ENCODE measurements at places on chromosomes 7 and 10.

GRCh38 chr10:12946372-12946771 lies 55.1 kb downstream of the CCDC3 start:
- no peak for DNase-seq

- DNase-seq = no peak
Observed at GRCh38 chr10:97095701-97096260, 90.0 kb downstream of the SLIT1 start.

DNA sequence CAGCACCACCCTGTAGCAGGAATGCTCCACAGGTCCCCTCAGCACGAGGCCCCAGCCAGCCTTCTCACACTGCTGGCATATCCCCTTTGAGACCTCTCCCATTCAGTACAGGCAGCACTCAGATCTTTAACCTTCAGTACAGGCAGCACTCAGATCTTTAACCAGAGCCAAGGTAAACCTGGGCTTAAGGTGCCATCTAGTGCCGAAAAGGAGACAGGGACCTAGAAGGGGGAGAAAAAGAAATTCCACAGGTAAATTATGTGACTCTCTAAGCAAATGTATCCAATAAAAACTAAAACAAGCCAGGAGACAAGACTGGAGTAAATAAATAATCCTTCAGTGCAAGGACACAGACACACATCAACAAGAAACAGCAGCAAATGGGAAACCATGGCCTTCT lies 358.6 kb downstream of the PTPRN2 start:
- DNase-seq = no peak

DNA sequence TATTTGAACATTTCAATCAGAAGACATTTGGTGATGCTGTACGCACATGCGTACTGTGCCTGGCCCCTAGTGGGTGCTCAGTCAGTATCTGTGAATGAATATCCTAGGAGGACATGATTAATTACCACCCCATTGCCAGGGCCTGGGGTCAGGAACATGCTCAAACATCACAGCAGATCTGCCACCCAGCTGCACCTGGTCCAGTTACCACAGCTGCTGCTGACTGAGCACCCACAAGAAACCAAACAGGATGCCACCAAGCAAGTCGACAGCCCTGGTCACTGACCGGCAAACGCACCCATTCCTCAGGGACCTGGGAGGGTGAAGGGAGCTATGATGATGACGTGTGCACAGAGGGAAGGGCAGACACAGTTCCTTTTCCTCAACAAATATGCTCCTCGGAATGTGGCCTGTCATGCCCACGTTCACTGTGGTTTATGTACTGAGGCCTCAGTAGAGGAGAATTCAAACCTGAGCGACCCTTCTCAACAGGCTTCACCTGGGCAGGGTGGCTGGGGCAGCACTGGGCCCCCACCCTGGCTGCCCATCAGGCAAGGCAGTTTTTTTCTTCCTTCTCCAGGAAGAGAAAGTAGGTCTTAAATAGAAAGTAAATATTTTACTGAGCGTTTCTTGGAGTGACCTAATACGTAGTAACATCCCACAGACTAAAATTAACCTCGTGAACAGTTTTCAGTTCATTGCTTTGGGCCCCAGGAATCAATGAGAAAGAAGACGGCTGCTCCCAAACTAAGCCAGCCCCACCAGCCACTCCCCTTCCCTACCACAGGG lies 13.4 kb downstream of the CTBP2 start:
- peak; percentile 84 for DNase-seq

GRCh38 chr10:69489506-69490090 lies 38.3 kb downstream of the TSPAN15 start:
- DNase-seq = no peak

DNA sequence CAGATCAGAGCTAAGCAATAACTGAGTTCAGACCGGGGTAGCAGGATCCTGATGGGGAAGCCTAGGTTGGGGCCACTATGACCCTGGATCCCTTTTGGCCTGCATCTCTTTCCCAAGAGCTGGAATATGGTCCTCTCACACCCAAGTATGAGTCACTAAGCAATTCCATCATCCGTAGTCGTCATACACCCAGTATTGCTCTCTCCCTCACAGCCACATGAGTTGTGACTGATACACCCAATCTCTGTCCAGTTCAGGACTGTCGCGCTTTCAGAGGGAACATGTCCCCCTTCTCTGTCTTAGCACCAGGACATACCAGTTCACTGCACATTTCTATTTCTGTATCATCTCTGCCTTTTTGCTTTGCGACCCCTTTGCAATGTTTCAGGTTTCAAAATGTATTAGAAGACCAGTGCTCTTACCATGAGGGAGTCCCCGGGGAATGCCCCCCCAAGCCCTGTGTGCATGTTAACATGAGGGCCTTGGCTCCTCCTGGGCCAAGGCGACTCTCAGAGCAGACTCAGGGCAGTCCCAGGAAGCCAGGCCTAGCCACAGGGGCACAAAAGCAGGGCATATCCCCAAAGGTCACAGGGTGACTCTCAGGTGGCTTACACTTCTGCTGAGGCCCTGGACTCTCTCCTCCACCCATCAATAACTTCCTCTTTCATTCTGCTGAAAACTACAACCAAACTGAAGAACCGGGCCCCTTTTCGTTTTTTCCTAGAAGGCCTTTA lies 75.3 kb upstream of the SAMD8 start:
- DNase-seq = peak; percentile 30

- no peak for DNase-seq
Observed at GRCh38 chr10:27614776-27615175, 110.7 kb downstream of the RAB18 start.

DNA sequence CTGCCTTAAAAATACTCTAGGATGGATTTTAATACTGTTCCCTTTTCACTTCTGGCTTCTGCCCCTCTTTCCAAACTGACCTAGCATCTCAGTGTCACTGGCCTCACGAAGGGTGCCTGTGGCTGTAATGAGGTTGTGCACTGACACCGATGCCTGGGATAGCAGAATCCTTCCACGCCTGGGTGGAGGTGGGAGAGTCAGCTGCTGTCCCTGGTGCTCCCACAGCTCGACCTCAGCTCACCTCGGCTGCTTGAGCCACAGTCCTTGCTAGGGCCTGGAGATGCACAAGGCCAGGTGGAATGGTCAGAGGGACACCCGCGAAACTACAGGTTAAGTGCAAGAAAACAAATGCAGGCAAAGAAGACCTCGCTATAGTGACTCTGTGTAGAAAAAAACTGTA lies 123.4 kb upstream of the ACBD5 start:
- DNase-seq = no peak

DNA sequence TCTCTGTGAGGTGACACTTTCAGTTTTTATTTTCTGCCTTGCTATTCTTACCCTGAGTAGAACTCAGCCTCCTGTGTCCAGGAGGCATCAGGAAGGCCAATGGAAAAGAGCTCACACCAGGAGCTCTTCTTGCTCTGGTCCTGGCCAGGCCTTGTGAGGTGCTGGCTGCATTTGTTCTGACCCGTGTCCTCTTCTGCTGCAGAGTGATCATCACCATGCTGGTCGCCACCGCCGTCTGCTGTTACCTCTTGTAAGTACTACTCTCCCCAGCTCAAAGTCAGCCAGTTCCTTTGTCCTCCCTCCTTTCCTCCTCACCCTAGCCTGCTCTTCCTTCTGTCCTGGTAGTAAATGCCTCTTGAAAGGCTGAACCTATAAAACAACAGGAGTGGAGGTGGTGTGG lies 1.6 kb downstream of the ATP6V0E2 start:
- DNase-seq = no peak

- no peak for DNase-seq
Observed at GRCh38 chr10:74000892-74001669, 3.2 kb downstream of the VCL start.

- DNase-seq = no peak
Observed at GRCh38 chr7:98213296-98213887, 2.2 kb downstream of the BHLHA15 start.

DNA sequence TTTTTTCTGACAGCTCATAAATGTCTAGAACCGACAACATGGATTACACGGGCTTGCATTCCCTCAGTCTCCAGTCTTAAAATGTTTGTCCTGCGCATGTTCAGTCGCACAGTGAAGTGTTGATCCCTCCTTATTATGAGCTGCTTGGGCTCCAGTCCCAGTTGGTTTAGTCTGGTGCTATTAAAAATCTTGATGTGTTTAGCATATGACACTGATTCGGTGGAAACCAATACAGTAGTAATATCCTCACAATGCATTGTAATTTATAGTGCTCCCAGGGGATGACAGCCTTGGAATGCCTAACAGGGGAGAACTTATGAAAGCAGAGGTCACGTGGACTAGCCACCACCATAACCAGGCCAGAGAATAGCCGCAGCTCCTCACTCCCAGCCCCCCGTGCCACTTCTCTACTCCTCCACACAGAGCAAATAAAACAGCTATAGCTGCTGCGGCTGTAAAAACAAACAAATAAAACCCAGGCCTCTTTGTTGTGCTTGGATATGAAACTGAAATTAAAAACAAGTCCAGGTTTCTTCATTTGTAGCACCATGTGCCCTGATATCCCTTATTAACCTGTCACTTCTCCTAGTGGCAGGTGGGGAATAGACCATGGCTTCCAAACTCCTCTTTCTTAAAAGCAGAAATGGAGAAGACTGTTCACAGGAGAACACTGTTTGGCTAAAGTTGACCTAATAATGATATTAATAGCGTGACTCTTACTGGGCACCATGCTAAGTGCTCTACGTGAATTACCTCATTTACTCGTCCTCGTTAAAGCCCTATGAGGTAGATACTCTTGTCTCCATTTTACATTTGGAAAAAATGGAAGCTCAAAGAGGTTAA lies 7.7 kb downstream of the DPCD start:
- no peak for DNase-seq

DNA sequence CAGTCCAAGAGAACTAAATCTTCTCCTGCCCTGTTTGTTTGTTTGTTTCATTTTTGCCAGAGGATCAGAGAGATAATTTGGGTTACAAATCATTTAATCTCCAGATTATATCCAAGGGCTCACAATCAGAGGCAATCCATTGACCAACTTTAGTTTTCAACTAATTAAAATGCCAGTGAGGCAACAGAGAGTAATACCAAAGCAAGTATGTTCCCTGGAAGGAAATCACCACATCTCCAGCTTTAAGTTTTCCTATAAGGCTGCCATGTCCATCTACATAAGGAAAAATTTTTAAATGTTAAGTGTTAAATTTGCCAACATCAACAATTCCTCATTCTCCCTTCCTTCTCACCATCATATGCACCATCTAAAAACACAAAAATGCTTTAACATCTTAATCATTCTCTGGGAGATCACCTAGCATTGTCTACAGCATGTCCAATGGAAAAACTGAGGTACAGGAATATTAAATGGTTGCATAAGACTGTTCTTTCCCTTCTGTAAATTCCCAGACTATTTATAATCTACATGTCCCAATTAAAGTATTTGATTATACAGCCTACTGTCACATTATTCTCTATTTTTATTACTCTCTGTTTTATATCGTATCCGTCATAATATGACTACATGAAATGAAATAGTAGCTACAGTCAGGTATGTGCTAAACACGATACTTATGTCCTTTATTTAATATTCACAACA lies 14.1 kb downstream of the USP54 start:
- DNase-seq = no peak

GRCh38 chr7:76356823-76357222 lies 2.0 kb downstream of the YWHAG start:
- no peak for DNase-seq

- no peak for DNase-seq
Observed at GRCh38 chr7:7848892-7849291, 119.7 kb upstream of the GLCCI1 start.

DNA sequence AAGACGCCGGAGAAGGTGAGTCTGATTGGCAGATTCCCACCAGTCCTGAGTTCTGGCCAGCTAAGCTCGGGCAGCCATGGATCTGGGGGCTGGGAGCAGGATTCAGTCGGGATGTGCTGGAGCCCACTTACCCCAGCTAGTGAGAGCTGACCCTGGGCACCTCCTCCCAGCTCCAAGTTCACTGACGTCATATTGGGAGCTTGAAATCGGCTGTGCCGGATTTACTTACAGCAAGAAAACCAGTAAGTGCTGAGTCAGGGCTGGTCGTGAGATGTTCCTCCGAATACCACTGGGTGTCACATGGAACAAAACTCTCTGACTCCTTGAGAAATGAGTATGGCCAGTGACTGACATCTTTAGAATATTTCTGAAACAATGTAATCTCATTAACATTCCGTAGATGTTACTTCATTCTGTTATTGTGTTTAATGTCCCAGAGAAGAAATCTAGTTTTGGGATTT lies 621.2 kb downstream of the SDK1 start:
- peak; percentile 16 for DNase-seq

DNA sequence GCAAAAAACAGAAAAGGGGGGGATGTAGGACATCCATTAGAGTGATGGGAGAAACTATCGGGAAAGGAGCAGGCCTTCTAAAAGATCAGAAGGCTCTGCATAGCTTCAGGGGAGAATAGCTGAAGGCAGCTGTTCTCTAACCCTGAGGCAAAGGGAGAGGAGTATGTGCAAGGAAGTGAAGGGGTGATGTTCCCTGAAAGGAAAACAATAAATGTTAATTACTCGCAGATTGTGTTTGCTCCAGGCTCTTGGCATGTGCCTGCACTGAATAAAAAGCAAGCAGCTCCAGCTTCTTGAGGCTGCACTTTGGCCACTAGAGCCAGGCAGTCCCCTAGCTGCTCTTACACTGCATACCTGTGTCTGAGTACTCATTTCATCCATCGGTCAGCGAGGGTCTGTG lies 14.4 kb upstream of the STARD3NL start:
- no peak for DNase-seq

DNA sequence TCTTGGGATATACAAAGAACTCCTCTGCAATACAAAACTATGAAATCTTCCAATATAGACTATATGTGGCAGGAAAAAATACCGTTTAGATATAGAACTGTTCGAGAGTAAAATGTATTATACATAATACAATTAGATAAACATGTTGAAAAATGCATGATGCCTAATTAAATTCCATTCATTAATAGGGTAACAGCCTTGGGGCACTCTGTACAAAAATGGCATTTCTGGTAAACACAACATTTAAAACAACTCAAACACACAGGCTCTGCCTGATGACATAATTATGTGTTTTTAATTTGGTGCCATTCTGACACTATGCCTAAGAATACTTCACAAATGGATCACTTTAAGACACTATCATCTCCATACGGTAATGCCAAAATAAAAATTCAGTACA lies 180.9 kb downstream of the FAM107B start:
- DNase-seq = no peak

DNA sequence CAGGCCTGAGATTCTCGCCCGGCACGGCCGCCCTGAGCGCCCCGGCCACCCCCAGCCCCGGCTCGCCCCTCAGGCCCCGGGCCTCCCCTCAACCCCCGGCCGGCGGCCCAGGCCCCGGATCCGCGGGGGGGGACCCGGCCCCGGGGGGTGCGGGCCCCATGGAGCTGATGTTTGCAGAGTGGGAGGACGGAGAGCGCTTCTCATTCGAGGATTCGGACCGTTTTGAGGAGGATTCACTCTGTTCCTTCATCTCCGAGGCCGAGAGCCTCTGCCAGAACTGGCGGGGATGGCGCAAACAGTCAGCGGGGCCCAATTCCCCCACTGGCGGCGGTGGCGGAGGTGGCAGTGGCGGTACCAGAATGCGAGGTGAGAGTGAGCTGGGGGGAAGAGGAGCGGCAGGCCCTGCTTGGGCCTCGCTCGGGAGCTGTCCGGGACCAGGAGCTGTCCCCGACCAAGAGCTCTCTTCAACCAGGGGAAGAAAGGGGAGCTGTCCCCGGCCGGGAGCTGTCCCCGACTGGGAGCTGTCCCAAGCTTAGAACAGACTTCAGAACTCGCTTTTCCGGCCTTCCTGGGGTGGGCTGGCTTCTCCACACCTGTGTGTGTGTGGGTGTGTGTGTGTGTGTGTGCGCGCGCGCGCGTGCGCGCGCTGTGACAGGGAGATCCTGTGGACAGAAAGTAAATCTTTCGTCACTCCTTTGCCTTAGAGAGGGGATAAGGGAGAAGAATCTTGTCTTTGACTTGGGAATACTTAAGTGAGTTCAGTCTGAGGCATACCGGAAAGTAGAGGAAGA lies 510 bp downstream of the ZSWIM8 start:
- DNase-seq = peak; percentile 31

GRCh38 chr10:1033601-1034000 lies 7.9 kb upstream of the IDI2 start:
- DNase-seq = no peak
